HFF-Myc (cell line): ENCODE measurements at places on chromosomes 6 and 20.
A peak's percentile ranks its signal among the peaks of the same experiment; 100 is the strongest.

DNA sequence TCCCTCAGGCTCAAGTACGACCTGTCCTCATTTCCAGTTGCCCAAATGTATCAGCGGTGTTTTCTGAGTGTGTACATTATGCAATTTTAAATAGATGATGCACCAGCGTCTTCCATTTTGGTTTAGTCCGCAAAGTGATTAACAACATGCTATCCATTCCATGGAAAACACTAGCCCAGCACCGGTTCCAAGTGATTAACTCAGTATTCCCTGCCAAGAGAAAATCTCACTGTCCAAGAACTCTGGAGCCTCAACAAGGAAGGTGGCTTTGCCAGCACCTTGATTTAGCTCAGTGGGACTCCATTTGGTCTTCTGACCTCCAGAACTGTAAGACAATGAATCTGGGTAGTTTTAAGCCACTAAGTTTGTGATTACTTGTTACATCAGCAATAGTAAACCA lies 107.2 kb downstream of the FOXC1 start:
- DNase-seq, result no peak

DNA sequence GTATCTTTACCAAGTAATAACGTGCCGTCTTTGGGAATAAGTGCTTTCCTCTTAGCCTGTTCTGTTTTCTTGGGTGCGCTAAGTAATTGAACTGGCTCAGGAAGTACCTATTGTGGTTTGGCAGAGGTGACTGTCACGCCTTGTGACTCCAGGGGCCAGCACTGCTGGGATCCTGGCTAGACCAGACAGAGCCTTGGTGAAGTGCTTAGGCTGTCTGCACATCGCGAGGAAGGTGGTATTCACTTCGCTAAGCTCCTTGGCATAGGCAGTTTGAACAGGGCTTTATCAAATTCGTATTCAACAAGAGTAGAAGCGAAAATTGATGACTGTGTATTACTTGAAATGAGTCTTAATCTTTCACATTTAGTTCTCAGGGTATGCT lies 17.6 kb downstream of the PRDM1 start:
- DNase-seq, result no peak

GRCh38 chr6:163661272-163661671 lies 246.8 kb downstream of the QKI start:
- no peak for DNase-seq

GRCh38 chr6:38078671-38079070 lies 259.1 kb downstream of the ZFAND3 start:
- no peak for DNase-seq

- DNase-seq, result no peak
Measured at GRCh38 chr6:154111025-154111424, 72.0 kb downstream of the OPRM1 start.

GRCh38 chr6:91288741-91289140 lies 701.9 kb upstream of the MAP3K7 start:
- DNase-seq, result no peak

GRCh38 chr20:1313236-1313964 lies 15.5 kb downstream of the SDCBP2 start:
- no peak for DNase-seq

DNA sequence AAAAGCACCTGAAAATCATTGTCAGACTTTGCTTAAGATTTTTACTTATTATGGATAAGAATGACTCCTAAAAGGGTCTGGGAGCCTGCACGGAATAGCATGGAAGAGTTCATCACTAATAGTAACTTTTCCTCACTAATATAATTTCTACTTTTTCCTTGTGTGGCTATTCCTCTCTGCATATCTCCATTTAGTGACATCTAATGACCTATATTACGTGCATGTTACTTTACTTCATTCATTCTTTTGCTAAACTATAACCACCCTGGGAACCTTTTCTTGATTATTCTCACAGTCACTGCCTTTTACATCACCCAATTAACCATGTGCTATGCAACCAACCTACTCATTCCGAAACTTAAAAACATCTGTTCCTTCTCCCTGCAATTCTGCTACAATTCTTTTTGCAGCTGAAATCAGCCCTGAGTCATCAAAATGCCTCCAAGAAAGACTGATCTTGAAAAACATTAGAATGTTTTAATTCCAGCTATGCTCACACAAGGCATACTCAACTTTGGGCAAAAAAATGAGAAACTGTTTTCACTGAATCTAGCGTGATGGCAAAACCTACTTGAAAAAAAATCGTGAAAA lies 313.3 kb downstream of the RNGTT start:
- DNase-seq, result peak; percentile 43

DNA sequence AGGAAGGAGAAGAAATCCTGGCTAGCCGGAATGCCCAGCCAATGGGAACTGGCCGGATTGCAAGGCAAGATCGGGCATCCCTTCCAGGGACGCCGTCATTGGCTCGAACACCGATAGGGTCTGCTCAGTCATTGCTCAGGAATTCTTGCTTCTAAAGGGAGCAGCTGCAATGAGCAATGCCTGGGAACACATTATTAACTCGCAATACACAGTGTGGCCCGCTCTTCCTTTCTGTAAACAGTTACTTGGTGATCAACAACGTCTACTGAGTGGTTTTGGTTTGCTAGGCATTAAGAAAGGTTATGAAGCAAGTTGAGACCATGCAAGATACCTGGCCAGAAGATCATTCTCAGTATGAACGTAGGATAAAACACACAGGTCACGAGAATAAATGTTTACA lies 165.4 kb upstream of the CITED2 start:
- DNase-seq, result peak; percentile 59

GRCh38 chr6:2741756-2742155 lies 9.0 kb downstream of the MYLK4 start:
- no peak for DNase-seq

DNA sequence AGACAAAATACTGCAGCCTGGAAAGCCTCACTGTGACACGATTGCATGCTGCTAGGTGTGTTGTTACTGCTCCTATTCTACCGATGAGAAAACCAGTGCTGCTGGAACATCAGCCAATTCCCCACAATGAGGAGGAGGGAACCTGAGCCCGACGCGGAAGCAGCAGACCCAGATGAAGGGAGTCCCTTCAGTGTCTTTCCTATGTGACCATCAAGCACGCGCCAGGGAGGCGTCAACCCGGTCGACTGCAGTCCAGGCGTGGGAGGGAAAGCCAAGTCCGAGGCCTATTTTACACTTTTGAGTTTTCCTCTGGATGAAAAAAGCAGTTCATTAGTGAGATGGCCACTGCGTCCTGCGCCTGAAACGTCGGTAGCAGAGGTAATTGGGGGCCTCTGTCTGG lies 63.3 kb downstream of the STK35 start:
- DNase-seq, result no peak

DNA sequence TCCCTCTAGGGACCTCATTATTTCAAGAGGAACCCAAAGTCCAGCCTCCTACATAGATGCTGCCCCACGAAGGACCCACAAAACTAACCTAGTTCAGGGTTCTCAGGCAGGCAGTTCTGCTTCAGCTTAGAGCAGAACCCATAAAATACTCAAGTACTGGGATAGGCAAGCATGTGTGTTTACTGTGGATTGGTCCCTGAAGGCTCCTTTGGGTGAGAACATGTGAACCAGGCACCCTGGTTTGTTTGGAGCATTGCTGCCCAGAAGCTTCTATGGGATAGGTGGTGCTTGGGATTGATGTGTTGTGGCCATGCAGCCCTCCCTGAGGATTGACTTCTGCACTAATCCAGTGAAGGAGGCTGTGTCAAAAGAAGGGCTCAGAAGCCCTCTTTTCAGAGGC lies 14.9 kb upstream of the EFHC1 start:
- DNase-seq, result no peak

DNA sequence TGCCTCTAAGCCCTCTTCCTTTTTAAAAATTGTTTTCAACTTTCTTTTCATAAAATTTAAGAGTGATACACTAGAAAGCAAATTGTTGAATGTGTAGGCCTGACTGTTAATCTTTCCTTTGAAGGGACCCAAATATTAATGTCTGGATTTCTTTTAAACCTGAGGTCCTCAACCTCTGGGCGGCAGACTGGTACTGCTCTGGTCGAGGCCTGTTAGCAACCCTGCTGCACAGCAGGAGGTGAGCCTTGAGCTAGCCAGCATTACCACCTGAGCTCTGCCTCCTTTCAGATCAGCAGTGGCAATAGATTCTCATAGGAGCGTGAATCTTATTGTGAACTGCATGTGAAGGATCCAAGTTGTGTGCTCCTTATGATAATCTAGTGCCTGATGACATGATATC lies 191.2 kb downstream of the MANEA start:
- DNase-seq, result no peak

- DNase-seq, result no peak
Measured at GRCh38 chr6:105600336-105601260, 197.7 kb upstream of the PREP start.

GRCh38 chr6:83711958-83712357 lies 3.1 kb upstream of the SNAP91 start:
- no peak for DNase-seq

- DNase-seq, result no peak
Measured at GRCh38 chr6:170096191-170096802, 194.6 kb downstream of the DLL1 start.
